ENCODE measurements at places on chromosomes 3 and 15.
A peak's percentile ranks its signal among the peaks of the same experiment; 100 is the strongest.

GRCh38 chr3:10492364-10493201 is 12.8 kb downstream of the ATP2B2 start:
- no peak for DNase-seq

- DNase-seq, result no peak
Observed at GRCh38 chr3:105423397-105423796, 56.7 kb downstream of the ALCAM start.

DNA sequence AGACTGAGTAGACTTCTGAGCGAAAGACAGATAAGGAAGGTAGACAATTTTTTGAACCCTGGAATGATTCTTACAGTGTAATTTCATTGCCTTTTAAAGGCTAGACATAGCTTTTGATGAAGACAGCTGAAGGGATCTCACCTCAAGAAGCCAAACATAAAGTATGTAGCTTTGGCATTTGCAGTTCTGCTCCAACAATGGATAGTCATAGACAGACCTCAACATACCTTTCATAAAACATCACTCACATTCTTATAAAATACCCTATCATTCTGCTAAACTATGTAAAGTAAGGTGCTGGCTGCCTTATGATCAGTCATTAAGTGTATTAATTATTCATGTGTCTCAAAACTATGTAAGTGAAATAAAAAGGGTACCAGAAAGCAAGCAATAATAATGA is 70.0 kb downstream of the UBE3A start:
- no peak for DNase-seq

GRCh38 chr3:107919239-107919638 is 171.6 kb downstream of the CD47 start:
- no peak for DNase-seq

DNA sequence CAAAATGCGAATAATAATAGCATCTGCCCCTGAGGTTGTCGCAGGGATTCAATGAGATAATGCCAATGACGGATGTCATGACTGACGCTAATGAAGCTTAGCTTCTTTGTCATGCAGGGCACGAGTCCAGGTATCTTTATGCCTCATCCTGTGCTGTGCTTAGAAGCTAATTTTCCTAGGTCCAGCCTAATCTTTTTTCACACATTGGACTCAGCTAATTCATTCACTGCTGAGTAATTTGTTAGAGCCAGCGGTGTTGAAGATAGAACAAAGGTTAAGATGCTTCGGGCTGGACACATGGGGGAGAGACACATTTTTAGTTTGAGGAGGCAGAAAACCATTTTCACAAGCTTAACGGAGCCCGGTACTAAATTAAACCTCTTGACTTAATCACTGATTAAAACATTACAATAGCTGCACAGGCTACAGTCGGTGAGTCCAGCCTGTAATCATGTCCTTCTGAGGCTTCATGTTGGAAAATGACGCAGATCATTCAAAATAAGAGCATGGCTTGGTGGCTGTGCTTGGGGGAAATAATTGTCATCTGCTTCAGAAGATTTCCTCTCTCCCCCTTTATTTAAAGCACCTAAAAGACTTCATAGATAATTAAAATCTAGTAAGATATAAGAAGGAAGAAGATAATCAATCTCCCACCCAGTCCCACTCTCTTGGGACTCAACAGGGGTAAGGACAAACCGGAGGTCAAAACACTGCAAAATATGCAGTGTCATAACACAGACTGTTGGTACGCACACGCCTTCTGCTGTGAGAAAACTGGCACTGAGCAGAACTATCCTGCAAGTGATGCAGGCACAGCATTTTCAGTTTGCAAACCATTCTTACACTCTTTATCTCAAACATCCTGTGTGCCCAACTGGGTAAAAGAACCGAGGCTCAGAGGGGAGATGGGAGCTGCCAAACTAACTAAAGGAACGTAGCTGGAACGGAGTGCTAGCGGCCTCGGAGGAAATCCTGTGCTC is 3.3 kb upstream of the CCDC174 start:
- no peak for DNase-seq

DNA sequence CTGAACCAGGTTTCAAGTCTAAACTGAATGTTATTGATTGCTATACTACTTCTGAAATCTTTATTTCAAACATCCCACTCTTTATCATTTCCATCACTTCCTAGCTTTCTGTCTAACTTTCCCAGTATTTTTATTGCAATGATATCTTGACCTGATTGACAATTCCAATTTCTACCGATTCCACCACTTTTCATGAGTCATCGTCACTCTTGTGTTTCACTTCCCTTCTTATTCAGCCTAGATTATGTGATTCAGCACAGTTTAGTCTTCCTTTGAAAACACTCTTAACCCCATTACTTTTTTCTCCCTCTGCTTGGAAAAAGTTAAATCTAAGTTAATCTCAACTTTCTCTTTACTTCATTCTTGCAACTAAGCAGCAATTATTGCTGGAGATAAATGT is 62.6 kb downstream of the SLC7A14 start:
- no peak for DNase-seq

DNA sequence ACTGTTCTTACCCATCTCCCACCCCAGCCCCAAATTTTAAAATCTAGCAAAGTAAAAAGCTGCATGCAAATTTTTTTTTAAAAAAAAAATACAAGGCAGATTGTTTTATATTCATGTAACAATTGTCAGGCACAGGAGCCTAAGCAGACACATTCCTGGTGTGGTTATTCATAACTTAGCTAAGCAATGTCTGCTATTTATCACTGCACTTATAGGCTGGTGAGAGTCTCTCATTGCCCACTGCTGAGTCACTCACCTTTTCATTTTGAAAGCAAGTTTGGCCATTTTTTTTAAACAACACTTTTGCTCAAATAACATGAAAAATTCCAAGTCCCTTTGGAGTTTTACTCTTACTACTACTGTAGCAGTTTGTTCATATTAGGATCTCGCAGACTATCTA is 413.9 kb downstream of the RBMS3 start:
- DNase-seq, result no peak

GRCh38 chr15:34647569-34648293 is 64.3 kb upstream of the GOLGA8B start:
- DNase-seq, result peak; percentile 3

DNA sequence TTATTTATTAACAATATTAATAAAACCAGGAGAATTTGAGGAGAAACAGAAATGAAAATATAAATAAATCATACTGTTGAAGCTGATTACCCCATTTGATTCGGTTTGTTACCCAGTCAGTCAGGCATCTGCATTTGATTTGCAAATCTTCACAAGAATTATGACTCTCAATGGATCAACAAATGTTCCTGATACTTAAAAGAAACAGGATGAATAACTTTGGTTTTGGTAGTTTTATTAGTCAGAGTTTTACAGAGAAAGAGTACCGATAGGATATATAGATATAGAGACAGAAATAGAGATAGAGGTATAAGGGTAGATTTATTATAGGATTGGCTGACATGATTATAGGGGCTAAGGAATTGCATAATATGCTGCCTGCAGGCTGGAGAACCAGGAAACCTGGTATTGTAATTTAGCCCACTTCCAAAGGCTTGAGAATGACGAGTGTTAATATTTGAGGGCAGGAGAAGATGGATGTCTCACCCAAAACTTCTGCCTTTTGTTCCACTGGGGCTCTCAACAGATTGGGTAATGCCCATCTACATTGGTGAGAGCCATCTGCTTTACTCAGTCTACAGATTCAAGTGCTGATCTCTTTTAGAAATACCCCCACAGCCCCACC is 241.6 kb upstream of the COL8A1 start:
- DNase-seq, result no peak

DNA sequence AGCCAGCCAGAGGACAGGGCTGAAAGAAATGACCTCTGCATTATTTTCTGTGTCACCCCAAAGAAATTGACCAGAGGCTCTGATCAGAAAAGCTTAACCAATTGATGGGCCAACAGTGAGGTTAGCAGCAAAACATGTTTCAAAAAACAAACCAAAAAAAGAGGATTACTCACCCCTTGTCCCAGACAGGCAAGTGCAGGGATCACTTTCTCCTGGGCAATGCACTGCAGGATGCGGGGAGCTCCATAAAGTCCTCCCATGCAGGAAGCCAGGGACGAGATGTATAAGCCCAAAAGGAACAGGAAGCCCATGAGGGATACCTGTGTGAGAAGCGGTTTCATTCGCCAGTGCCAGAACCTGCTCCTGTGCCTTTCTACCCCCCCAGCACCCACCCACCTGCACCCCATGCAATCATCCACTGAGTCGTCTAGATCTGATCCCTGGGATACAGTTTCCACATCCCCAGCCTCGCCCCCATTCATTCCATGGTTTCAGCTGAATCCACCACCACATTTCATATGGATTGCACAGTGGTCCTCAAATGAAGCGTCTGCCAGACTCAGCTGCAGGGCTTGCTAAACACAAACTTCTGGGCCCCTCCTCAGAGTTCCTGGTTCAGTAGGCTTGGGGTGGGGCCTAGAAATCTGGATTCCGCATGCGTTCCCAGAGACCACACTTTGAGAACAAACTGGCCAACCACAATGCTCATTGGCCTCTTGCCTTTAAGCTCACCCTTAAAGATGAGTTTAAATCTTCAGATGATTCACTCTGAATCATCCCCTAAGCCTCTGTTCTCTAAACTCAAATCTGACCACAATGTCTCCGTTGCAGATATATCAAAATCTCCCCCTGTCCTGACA is 54.4 kb upstream of the HEG1 start:
- peak; percentile 57 for DNase-seq

DNA sequence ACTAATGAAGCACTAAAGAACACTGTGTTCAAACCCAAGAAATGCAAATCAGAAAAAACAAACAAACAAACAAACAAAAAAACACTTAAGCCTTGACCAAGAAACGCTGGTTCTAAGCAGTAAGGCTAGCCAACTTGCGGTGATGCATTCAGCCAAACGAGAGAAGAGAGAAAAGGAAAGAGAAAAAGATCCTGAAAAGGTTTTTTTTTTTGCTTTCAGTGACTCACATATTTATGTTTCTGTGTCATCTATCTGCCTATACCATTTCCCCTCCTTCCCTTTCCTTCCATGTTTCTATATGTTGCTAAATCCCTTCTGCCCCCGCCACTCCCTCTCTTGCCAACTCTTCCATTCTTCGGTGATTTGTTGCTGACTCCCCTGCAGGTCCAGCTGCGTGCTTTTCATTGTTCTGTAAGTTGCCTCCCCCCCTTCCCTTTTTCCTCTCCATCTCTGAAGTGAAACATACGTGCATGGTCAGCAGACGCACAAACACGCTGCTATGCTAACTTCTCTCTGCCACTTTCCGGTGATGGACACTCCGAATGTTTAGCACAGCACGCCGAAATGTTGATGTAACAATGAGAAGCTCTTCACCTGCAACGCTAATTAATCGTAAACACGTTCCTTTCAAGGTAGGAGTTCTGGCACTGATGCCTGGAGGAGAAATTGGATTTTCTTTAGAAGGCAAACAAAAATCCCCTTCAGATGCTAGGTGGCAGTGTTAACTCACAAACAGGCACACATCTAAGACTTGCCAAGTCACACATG is 154.4 kb downstream of the TUSC7 start:
- no peak for DNase-seq

- no peak for DNase-seq
Observed at GRCh38 chr15:54820098-54820497, 376.6 kb downstream of the RSL24D1 start.

DNA sequence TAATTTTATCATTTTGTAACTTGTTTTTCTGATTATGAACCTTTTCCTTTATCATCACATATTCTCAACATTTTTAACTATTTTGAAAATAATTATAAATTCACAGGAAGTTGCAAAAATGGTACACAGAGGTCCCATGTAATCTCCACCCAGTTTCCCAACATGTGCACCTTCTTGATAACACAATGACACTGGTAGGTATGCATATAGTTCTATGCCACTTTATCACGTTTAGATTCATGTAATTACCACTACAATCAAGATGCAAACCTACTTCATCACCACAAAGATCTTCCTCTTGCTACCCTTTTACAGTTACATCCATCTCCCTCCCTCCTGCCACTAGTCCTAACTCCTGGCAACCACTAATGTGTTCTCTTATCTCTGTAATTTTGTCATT is 413.9 kb downstream of the SHQ1 start:
- DNase-seq, result no peak

- no peak for DNase-seq
Observed at GRCh38 chr3:65516998-65517397, 521.7 kb downstream of the MAGI1 start.

DNA sequence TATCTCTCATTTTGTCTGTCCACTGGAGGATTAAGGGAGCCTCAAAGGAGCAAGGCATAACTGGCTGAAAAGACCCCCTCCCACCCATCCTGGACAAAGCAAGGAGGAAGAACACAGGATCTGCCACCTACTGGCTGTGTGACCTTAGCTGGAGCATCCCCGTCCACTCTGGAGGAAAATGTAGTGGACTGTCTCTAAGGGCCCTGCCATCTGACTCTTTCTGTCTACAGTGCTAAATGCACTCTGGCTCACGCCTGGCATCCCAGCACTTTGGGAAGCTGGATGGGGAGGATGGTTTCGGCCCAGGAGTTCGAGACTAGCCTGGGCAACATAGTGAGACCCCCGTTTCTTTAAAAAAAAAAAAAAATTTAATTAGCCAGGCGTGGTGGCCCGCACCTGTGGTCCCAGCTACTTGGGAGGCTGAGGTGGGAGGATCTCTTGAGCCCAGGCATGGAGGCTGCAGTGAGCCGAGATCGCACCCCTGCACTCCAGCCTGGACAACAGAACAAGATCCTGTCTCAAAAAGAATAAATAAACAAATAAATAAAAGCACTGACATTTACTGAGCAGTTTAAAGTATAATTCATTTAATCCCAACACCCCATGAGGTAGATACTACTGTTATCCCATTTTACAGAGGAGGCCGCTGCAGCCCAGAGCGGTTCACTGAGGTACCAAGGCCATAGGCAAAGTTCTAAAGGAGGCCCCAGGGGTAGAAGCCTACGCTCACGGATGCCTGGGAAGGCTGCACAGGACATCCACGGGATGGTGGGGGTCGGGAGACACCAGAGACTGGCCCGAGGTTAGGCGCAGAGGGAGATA is 1.1 kb downstream of the TBC1D2B start:
- DNase-seq, result no peak

GRCh38 chr3:62592408-62592807 is 219.1 kb upstream of the FEZF2 start:
- no peak for DNase-seq

DNA sequence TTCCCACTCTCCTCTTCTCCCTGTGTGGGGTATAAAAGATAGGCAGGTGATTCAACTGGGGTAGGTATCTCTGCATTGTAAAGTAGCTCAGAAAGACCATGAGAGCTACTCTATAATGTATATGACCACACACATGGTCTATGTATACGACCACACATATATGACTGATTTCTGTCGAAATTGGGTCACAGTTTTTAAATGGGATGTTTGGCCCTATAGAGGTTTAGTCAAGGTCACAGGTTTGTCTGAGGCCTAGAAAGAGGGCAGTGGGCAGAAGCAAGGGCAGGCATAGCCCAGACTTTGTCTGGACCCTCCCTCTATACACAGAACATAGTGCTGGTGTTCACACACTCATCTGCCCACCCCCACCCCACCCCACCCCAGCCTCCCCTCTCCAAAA is 4.4 kb downstream of the LAMP3 start:
- no peak for DNase-seq

- no peak for DNase-seq
Observed at GRCh38 chr3:141506071-141506470, 19.2 kb downstream of the RASA2 start.

DNA sequence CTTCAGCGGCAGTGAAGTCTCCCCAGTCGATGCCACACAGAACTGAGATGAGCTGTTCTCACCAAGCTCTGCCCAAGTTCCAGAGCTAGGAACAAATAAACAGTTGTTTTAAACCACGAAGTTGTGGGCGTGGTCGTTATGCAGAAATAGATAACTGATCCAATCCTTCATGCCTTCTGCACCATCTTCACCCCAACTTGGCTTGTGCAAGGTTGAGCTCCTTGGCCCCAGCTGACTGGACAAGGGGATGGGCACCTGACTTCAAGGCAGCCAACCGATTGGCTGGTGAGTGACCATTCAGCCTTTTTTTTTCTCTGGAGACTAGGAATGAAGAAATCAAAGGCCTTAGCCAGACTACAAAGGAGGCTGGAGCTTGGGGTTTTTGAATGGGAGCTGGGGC is 23.9 kb downstream of the LINGO1 start:
- no peak for DNase-seq

Measured in stimulated activated CD4-positive, alpha-beta T cell treated with anti-CD3 and anti-CD28 coated beads, Interleukin-15, amount 100 ng/mL, for 24 hours (primary cell).